ENCODE measurements at places on chromosomes 2 and 18.

GRCh38 chr2:95260028-95261023, 13.9 kb upstream of the PROM2 start:
- DNase-seq, result no peak

- no peak for DNase-seq
These were observed 59.0 kb downstream of the TMEM247 start for GRCh38 chr2:46538393-46538792.

DNA sequence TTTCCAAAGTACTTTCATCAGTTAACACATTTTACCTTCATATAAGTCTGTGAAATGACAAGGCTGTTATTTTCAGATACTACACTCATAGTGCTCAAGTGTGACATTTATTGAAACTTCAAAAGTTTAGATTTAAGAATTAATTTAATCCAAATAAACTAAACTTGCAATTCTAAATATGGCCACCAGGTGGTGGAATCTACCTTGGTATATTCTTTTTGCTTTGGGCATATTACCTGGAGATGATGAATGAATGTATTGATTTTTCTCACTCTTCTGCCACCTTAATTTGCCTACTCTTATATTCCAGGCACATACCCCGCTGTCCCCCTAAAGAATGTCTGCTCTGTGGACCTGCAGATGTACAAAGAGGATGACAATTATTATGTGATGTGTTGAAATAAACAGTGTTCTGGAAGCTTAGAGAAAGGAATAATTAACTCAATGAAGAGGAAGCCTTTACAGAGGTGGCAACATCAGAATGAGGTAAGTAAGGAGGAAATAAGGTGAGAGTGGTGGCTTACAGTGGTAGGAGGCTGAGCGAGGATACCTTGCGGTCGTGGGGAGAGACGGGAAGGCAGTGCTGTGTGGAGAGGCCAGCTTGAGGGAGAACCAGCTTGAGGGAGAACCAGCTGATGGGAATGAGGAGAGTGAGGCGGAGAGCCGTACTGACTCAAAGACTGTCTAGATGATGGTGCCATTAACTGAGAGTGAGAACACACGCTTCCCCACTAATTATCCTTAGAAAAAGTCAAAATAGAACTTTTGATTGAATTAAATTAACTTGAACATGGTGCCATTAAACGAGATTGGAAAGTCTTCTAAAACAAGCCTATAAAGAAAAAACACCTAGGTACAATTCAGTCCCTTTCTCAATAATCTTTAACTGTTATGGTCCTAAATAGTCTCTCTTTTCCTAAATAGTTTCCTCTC, 179.5 kb downstream of the CELF4 start:
- DNase-seq, result no peak

GRCh38 chr2:155653176-155653575, 679.3 kb downstream of the NR4A2 start:
- no peak for DNase-seq

GRCh38 chr2:128395640-128396499, 77.2 kb upstream of the HS6ST1 start:
- DNase-seq, result no peak

GRCh38 chr18:48792611-48793380, 158.0 kb downstream of the SMAD7 start:
- DNase-seq, result no peak

GRCh38 chr2:11498543-11499034, 32.6 kb upstream of the E2F6 start:
- no peak for DNase-seq

GRCh38 chr18:34929336-34929780, 111.9 kb upstream of the MAPRE2 start:
- DNase-seq, result no peak

DNA sequence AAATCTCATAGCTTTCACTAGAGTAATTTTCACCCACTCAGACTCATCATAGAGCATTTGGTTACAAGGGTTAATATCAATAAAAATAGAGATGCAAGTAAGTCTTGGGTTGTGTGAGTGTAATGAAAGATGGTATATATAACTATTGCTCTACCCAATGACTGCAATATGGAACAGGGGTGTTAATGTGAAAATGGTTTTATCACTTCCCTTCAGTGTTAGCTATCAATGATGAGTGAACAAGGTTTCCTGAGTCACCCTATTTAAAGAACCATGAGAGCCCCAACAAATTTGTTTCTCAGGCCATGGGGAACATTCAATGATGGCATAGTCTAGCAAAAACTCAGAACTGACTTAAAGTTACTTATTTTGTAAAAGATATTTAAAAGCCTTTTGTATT, 1133.6 kb upstream of the ZEB2 start:
- DNase-seq, result no peak

- no peak for DNase-seq
These were observed 927.8 kb upstream of the NRXN1 start for GRCh38 chr2:51959696-51960095.

DNA sequence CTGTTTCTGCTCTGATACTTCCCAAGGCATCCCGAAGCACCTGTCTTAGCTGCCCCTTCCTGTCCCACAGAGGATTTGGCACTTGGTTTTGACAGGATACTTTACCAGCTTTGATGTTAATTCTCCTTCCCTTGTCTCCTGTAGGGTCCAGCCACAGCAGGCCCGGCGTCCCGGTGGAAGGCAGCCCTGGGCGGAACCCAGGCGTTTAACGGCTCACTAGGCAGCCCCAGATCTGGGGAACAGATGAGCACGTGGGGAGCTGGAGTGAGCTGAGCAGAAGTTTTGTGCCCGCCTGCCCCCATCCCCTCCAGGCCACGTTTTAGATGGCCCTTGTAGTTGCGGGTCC, 11.4 kb downstream of the ANKRD23 start:
- DNase-seq, result no peak

- no peak for DNase-seq
These were observed 27.1 kb upstream of the ICOS start for GRCh38 chr2:203909261-203909967.

DNA sequence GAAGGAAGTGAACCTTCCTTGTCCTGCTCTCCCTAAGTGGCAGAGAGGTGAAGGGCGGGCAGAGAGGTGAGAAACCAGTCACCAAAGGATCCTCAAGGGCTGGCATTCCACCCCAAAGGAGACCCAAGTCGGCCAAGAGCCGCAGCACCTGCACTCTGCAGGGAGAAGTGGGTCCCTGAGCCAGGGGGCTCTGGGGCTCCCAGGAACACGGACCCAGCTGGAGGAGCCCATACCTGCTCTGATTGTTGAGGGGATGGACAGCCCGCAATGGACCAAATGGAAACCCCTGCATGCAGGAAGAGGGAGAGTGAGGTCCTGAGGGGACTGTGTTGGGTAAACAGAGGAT, 233.3 kb downstream of the ATAD2B start:
- no peak for DNase-seq

DNA sequence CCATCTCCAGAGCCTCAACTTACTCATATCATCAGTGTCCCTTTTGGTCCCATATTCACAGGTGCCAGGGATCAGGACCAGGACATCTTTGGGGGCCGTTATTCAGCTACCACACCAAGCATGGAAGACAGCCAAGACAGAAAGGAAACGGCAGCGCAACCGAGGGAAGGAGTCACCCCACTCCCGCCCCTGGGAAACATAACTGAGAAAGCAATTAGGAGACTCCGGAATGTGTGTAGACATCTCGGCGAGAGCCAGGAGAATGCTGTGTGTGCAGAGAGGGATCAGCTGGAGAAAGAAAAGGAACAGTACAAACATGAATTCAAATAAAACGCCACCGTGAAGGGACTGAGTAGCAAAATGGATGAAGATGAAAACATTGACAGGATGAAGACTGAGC, 13.4 kb upstream of the BOK start:
- DNase-seq, result no peak

DNA sequence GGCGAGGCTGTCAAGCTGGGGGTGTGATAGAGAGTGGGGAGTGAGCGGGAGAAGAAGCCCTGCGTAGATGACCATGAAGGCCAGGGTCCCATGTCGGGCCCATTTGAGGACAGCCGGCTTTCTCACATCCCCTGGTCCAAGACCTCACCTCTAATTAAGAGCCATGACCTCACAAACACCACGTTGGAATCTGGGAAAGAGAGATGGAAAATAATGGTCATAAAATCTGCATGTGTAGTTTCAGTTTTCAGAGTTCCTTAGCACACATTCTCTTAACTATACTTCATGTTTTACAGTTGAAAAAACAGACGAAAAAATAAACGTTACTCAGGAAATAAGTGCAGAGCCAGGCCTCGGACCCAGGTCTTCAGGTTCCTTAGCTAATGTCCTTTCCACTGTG, 244.8 kb upstream of the SIX2 start:
- DNase-seq, result no peak

GRCh38 chr2:186306754-186307153, 179.3 kb upstream of the ZC3H15 start:
- no peak for DNase-seq

DNA sequence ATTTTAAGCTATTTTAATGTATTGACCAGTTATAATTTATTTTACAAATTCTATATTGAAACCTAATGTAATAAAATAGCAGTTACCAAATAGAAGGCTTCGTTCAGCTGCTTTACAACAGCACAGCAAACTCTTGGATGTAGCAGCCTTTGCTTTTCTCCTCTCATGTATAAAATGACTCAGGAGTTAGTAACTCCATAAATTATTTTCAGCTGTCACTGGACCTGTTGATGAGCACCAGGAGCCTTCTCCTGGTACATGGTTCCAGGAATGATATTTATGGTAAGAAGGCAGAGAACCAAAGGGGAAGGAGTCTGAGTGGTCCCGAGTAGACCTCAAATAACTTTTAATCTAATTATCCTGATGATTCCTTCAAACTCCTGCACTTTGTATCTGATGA, 256.4 kb upstream of the NETO1 start:
- DNase-seq, result no peak

DNA sequence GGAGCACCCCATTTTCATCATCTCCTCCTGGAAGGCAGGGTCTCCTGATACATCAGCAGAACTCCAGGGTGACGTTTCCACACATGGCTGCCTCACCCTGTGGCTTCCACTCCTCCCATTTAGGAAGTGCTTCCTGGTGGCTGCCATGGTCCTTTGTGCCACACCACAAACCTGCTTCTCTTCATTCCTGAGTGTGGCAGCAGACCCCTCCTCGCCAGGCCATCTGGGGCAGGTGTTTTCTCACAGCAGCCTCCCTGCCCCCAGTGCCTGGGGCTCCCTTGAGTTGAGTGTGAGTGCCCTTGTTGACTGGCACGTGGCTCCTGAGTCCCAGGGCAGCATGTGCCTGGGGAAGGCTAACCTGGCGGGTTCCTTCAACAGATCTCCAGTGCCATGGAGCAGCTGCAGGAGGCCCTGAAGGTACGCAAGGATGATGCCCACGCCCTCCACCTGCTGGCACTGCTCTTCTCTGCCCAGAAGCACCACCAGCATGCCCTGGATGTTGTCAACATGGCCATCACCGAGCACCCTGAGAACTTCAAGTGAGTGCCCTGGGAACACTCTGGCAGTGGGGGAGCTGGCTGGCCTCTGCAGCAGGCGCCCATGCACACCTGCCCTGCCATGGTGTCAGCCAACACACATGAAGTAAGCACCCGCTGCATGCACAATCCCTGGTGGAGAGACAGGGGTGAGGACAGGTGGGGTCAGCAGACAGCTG, 113.4 kb upstream of the MCFD2 start:
- no peak for DNase-seq

DNA sequence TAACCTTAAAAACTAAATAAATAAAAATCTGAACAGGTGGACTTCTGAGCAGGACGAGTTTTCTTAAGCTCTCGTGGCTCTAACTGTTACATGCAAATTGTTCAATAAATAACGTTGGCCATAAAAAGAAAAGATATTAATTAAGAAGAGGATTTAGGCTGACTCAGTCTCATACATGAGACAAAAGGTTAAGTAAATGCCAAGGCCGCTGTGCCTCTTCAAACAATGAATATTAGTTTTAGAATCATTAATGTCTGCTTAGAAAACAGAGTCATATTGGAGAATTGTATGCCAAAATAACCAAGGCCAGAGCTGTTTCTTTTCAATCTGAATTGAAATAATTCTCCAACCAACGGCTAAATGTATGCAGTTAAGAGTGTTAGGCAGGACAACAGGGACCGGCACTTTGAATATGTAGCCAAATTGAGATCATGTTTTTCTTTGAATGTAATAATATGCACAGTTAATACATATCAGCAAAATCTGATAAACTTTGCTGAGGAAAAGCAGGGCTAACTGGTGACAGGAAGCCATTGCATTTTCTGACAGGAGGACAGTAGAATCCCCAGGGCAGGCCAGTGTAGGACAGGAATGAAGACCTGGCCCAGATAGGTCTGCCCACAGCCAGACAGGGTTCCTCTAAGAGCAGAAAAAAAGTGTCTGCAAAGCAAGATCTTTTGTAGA, 1041.4 kb upstream of the FANCL start:
- DNase-seq, result no peak

GRCh38 chr2:56012221-56012765, 88.7 kb upstream of the EFEMP1 start:
- no peak for DNase-seq

- DNase-seq, result no peak
These were observed 105.7 kb downstream of the CDH2 start for GRCh38 chr18:28071199-28071598.

DNA sequence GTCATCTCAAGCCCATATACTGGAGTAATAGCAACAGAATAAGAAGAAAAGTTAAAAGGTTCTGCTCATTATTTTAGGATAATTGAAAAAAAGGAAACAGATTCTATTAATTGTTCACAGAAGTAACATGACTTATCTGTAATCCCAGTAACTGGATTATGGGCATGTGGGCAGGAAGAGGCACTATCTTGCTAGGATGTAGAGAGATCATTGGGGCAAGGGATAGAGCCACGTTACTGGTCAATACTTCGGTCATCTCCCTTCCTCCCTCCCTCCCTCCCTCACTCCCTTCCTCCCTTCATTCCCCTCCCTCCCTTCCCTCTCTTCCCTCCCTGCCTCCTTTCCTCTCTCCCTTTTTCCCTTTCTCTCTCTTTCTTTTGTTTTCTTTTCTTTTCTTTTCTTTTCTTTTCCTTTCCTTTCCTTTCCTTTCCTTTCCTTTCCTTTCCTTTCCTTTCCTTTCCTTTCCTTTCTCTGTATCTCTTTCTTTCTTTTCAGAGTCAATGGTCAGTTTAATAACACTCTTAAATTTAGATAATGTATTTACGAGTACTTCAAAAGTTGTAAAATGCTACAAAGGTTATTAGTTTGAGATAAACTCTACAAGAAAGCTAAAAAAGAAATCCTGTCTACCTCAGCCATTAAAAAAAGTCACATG, 82.8 kb downstream of the FHOD3 start:
- DNase-seq, result no peak

- DNase-seq, result peak; percentile 16
These were observed 898.9 kb downstream of the CPS1 start for GRCh38 chr2:211455216-211455841.

GRCh38 chr2:72781480-72781879, 44.4 kb downstream of the EXOC6B start:
- DNase-seq, result no peak

GRCh38 chr2:56587456-56587855, 403.7 kb downstream of the CCDC85A start:
- DNase-seq, result no peak

DNA sequence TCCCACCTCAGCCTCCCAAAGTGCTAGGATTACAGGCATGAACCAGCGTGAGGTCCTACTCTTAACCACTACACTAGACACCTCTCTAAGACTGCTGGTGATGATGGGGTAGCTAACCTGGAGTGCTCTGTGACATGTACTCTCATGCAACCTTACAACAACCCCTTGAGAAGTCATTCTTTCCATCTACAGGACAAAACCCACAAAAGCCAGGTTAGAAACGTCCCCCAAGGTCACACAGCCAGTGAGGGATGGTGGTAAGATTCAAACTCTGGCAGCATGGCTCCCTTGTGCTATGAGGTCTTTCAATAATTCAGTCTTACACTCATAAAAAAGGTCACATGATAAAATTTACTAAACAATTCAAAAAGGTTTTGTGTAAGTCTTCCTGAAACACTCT, 94.8 kb upstream of the SERTAD2 start:
- DNase-seq, result no peak

- no peak for DNase-seq
These were observed 275.1 kb downstream of the AGPS start for GRCh38 chr2:177667626-177668025.
